ENCODE measurements at places on chromosomes 7 and 10.

DNA sequence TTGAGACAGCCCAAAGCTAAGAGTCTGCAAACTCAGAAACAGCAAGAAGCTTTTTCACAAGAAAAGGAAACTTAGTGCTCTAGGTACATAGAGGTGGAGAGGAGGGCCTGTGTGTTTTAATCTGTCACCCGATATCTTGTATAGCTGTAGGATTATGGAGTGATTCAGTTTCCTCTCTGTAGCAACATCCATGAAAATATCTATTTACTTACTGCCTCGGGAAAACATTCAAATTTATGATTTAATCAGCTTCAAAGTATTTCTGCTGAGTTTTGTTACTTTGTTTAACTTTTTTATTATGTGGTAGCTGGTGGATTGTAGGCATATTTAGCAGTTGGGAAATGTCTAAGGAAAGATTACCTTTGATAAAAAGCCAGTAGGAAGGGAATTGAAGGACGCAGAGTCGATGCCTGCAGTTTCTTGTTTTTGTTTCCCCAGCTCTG is 292.0 kb downstream of the CCDC3 start:
- H3K27me3 ChIP-seq: no peaks in the 10 kb centered on the region
- no peak overlapping the region for H3K4me3 ChIP-seq
- peaks cover 16% of the 10 kb centered on the region for H3K4me1 ChIP-seq
- DNase-seq: no peak
- H3K36me3 ChIP-seq: no peaks in the 10 kb centered on the region

DNA sequence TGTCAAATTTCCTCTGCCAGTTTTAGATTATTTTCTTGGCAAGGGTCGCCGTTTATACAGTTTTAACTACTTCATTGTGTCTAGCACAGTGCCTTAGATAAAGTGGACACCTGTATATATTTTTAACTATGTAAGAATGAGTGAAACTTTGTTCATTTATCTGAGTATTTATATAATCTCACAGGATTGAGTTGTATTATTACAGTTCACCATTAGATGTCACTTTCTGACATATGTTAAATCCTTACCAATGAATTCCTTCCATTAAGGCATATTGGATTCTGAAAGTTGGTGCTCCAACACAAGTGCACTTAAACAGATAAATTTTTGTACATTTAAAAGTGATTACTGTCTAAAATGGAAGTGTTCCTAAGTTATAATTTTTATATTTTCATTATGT is 43.0 kb downstream of the ZMYND11 start:
- no peaks in the 10 kb centered on the region for H3K4me1 ChIP-seq
- H3K27me3 ChIP-seq: no peaks in the 10 kb centered on the region
- H3K27ac ChIP-seq: no peak overlapping the region
- peak; percentile 34 for DNase-seq
- no peaks in the 10 kb centered on the region for H3K36me3 ChIP-seq

DNA sequence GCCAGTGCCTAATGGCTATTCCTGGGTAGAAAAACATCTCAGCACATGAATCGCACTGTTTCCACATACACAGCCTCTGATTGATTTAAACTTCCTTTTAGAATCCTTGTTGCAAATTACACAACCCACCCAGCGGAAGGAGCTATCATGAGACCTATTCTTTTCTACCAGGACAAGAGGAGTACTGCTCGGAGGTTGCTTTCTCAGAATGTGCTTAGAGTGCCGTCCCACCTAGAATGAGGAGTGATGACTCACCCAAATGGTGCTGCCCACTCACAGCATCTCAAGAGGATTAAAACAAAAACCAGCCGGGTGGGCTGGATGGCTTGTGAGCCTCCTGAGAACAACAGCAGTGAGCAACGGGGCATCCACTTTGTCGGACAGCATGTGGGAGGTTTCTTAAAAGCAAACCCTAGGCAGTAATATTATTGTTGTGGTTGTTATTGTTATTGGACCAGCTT is 128.9 kb downstream of the DGKI start:
- no peaks in the 10 kb centered on the region for H3K27me3 ChIP-seq
- H3K4me1 ChIP-seq: no peaks in the 10 kb centered on the region
- no peak overlapping the region for H3K4me3 ChIP-seq
- no peaks in the 10 kb centered on the region for H3K36me3 ChIP-seq
- H3K27ac ChIP-seq: no peak overlapping the region

GRCh38 chr7:157009778-157010587 is 480 bp downstream of the MNX1 start:
- DNase-seq: peak; percentile 36
- H3K4me1 ChIP-seq: peaks cover 41% of the 10 kb centered on the region
- peak overlapping the region; percentile 83 for H3K4me3 ChIP-seq
- H3K36me3 ChIP-seq: no peaks in the 10 kb centered on the region

GRCh38 chr10:14186245-14186644 is 144.5 kb downstream of the FRMD4A start:
- DNase-seq: peak; percentile 17
- 0 out of 2 replicates have a peak, but pooled peaks cover 3% of the 10 kb centered on the region for H3K27me3 ChIP-seq
- H3K36me3 ChIP-seq: no peaks in the 10 kb centered on the region

- no peak overlapping the region for H3K27ac ChIP-seq
- no peaks in the 10 kb centered on the region for H3K36me3 ChIP-seq
- DNase-seq: no peak
- H3K27me3 ChIP-seq: no peaks in the 10 kb centered on the region
- H3K4me3 ChIP-seq: no peak overlapping the region
- H3K4me1 ChIP-seq: no peaks in the 10 kb centered on the region
Measured at GRCh38 chr7:46279290-46279689, 358.2 kb upstream of the IGFBP3 start.

- peak within 1 kb of the TSS; percentile 100 for H3K4me3 ChIP-seq
- no peaks in the 10 kb centered on the region for H3K27me3 ChIP-seq
- H3K27ac ChIP-seq: peak within 1 kb of the TSS; percentile 74
- peaks cover 8% of the 10 kb centered on the region for H3K4me1 ChIP-seq
Measured at GRCh38 chr7:56106108-56107073, at the start of gene CHCHD2. Gene CHCHD2, minus strand, starts transcription at chr7:56106476. Its CDS starts 63 bp downstream, at chr7:56106413.

DNA sequence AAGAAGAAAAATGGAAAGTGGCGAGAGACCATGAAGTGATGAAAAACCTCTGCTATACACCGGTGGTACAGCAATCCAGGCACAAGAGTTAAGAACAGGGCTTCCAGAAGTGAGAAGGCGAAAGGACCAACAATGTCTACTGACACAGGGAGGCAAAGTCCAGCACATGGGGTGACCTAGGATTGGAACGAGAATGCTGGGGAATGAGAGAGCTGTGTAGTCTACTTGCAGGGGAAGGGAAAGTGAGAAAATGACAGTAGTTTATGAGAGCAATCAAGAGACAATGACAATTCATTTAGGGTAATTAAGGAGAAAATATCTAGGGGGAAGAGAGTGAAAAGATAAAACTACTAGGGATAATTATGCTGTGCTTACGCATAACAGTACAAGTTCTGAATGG is 169.2 kb downstream of the SLC25A13 start:
- no peak overlapping the region for H3K4me3 ChIP-seq
- no peaks in the 10 kb centered on the region for H3K36me3 ChIP-seq
- no peak overlapping the region for H3K27ac ChIP-seq

Measured in MM.1S (cell line).